ENCODE measurements at places on chromosomes 6 and 20. TPM values are rescaled to one million over a fixed set of nuclear protein-coding genes. Genes with fewer than 3 reads are reported as not detected.

Gene SLC22A1
- 2.0 TPM for total RNA-seq

Gene LST1
- not detected for total RNA-seq

Gene TRDN
- total RNA-seq = 0.76 TPM

Gene MUC21
- total RNA-seq = not detected

Gene VSX1
- not detected for total RNA-seq

Gene UBE2C
- 3.9 TPM for total RNA-seq

Gene ROMO1
- total RNA-seq = 264 TPM

Gene C20orf141
- not detected for total RNA-seq

Gene PPIL6
- total RNA-seq = 0.22 TPM

Gene MAS1
- total RNA-seq = not detected

Gene PRRT1
- total RNA-seq = 0.79 TPM

Gene CLPSL2
- total RNA-seq = not detected

Gene RSPH3
- total RNA-seq = 17.7 TPM

Gene PCMTD2
- 29.2 TPM for total RNA-seq

Gene FOXS1
- total RNA-seq = not detected

Gene CTSZ
- total RNA-seq = 65.6 TPM

Gene MEA1
- total RNA-seq = 57.7 TPM

Gene GID8
- total RNA-seq = 59.3 TPM

Gene TPD52L1
- total RNA-seq = 88.3 TPM

Gene CST4
- total RNA-seq = not detected

Gene MAN1A1
- 8.2 TPM for total RNA-seq

Gene ADGRF1
- total RNA-seq = under 0.01 TPM

Gene PNPLA1
- not detected for total RNA-seq

Gene EFCAB8
- total RNA-seq = not detected

Gene OR2H1
- not detected for total RNA-seq

Gene TP53TG5
- not detected for total RNA-seq

Gene STX11
- 0.79 TPM for total RNA-seq

Gene ZSCAN23
- total RNA-seq = 11.0 TPM

Gene BANF2
- not detected for total RNA-seq

Gene BCL2L1
- 73.4 TPM for total RNA-seq

Gene CLDN20
- not detected for total RNA-seq

Gene APMAP
- total RNA-seq = 62.4 TPM

Gene SNAP91
- total RNA-seq = under 0.01 TPM

Gene RNF39
- total RNA-seq = 0.65 TPM

Gene GPR6
- not detected for total RNA-seq

Gene PSMB8
- 11.8 TPM for total RNA-seq
